Stimulated activated CD8-positive, alpha-beta memory T cell treated with anti-CD3 and anti-CD28 coated beads, Interleukin-2, amount 100 ng/mL, for 1 hour (primary cell): ENCODE measurements at places on chromosomes 6 and 20.

GRCh38 chr6:72689107-72689954, 67.5 kb downstream of the KCNQ5 start:
- no peak for DNase-seq

GRCh38 chr6:53239526-53239925, 90.9 kb upstream of the GCM1 start:
- DNase-seq, result no peak

- no peak for DNase-seq
Measured at GRCh38 chr20:47011984-47012383, 117.3 kb downstream of the EYA2 start.

DNA sequence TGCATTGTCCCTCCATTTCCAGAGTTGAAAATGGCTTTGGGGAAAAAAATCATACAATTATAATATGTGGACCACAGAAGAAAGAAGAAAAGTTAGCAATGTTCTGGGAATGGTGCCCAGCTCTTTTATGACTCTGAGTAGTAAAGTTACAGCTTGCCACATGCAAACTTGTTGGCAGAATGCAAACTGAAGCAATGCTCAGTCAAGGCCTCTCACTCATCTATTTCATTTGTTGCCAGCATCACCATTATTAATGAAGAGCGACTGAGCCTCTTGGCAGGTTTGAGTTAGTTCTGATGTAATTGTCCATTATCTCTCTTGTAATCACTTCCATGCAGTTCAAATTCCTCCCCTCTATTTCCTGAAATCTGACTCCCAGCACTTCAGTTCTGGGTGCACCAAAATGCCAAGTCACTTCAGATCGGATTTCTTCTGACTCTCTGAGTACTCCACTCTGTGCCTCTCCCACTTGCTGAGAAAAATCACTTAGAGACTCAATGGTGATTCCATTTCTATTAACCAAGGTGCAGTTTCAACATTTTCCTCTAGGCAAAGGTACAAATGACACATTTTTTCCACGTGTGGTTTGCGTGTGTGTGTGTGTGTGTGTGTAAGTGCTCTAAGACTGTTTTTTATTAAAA, 154.4 kb upstream of the STMND1 start:
- DNase-seq, result no peak

- no peak for DNase-seq
Measured at GRCh38 chr20:44405785-44406571, 50.5 kb downstream of the HNF4A start.

- no peak for DNase-seq
Measured at GRCh38 chr6:11580686-11581405, 43.3 kb downstream of the TMEM170B start.

GRCh38 chr6:7628479-7628878, 38.5 kb downstream of the SNRNP48 start:
- DNase-seq, result no peak

GRCh38 chr20:33791959-33792597, 19.1 kb upstream of the CHMP4B start:
- DNase-seq, result peak; percentile 14

DNA sequence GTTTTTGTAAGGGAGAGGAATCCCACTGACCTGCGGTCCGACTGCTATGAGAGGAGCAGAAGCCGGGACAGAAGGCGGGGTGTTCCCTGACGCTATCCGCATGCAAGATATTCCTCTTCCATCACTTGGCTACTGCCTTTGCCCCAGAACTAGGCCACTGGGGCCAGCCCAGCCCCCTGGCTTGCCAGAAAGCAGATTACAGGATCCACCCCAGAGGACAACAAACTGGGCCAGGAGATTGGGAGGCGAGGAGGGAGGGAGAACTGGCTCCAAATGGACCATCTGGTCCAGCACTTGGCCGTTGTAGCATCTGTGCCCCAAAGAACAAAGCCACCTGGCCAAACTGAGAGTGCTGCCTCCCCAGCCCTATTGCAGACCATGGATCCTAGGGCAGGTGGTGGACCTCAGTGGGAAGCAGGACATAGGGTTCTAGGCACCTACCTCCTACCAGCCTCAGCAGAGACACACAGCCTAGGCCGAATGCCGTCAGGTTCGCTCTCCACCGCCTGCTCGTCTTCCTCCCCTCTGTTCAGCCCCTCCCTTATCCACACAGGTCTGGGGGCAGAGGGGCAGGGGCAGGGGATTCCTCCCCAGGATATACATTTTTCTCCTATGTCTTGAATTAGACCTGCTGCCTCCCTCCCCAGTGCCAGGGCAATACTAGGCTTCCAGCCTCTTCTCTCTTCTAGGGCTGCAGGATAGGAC, 4.0 kb downstream of the MDGA1 start:
- no peak for DNase-seq

DNA sequence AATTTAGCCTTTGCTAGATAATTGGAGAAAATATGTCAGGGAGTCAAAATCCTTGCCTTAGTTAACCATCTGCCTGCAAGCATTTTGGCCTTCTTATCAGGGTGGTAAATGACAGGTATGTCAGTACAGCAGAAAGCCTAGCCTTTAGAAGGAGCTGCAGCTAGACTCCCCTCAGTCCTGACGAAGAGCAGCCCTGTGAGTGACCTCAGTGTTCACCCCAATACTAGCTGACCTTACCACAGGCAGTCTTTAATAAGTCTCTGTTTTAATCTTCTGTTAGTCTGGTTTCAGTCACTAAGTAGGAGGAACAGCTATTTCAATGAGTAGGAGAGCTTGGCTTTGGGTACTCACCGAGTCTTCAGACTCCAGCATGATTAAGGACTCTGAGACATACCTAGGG, 340.0 kb upstream of the FLRT3 start:
- no peak for DNase-seq

- no peak for DNase-seq
Measured at GRCh38 chr6:21181866-21182265, 411.7 kb upstream of the SOX4 start.

DNA sequence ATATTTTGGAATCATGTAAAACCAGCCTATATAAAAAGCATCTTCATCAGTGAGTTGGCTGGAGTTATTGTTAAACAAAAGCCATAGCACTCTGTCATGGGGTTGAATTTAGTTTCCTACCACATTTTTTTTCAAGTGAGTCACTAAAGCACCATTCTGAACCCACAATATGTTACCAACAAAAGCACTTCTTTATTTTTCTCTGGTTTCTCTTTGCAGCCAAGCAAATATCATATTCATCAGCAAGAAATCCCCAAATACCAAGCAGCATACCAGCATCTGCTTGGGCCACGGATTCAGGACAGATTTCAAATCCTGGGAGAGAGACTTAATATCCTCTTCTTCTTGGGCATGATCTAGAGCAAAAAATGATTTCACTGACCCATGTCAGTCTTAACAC, 441.4 kb downstream of the BCKDHB start:
- no peak for DNase-seq

- DNase-seq, result no peak
Measured at GRCh38 chr20:50689864-50690649, 1.3 kb downstream of the RIPOR3 start.

GRCh38 chr20:25489221-25489871, 81.9 kb downstream of the GINS1 start:
- no peak for DNase-seq

DNA sequence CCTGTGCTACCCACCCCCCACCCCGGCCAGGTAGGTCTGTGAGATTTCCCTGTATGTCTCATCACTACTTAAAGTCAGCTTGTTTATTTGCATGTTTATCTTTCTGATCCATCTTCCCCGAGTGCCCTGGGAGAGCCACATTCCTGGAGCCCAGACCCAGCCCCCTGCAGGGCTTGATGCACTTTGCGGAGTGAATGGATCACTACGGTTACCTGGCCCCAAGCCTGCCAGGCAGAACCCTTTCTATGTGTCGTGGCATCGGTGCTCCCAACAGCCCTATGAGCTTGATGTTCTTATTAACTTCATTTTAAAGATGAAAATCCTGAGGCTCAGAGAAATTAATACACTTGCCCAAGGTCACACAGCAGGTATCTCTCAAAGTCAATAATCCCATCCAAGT, 13.6 kb upstream of the SLCO4A1 start:
- DNase-seq, result no peak

- DNase-seq, result no peak
Measured at GRCh38 chr6:149471801-149472200, 13.0 kb downstream of the ZC3H12D start.

GRCh38 chr6:70651326-70651905, 16.3 kb upstream of the SMAP1 start:
- DNase-seq, result peak; percentile 27

DNA sequence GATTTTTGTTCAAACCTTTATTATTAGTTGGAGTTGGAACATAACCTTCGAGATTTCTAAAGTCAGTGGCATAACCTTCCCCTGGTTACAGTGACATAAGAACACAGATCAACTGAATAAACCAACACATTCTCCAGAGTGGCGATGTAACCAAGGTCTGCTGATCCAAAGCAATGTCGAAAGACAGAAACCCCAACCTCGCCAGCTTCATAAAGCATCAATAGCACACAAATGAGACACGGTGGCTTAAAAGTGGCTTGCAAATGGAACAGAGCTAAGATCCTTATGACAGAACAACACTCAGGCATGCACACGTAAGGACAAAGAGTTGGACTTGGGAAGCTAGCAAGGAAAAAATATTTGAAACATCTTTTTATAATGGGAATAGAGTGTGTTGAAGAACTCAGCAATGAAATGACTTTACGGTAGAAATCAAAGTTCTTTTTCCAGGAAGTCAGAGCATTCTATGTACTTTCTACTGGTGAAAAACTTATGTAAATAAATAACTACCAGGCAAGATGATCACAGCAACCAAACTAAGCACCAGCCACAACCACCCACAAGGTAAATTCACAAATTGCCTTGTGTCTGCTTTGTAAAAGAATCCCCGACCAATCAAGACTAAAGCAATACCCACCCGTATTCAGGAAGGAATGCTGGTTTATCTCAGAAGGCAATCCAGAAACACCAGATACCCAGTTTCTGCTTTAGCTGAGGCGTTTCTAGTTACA, 61.0 kb upstream of the NHSL1 start:
- DNase-seq, result no peak
